ENCODE measurements at places on chromosomes 3 and 15.

GRCh38 chr3:129793319-129793718 lies 100.2 kb downstream of the TMCC1 start:
- no peak for DNase-seq

DNA sequence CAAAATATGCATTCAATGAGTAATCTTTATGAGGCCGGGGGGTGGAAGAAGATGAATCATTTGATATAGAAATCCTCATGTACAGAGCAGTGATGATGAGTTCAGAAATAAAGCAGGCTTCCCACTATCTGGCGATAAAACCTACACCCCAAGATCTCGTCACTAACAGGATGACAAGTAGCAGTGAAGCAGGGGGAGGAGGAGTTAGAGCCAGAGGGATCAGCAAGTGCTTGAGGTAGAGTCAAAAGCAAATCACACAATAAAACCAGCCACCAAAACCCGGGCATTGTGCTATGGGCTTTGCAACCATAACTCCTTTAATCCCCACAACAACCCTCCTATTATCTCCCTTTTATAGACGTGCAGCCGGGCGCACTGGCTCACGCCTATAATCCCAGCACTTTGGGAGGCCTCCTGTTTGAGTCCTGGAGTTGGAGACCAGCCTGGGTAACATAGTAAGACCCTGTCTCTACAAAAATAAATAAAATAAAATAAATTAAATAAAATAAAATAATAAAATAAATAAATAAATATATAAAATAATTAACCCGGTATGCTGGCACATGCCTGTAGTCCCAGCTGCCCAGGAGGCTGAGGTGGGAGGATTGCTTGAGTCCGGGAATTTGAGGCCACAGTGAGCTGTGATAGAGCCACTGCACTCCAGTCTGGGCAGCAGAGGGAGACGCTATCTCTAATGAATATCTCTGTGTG lies 53.0 kb downstream of the STARD5 start:
- DNase-seq: no peak

GRCh38 chr3:148528024-148528423 lies 169.7 kb upstream of the AGTR1 start:
- no peak for DNase-seq

GRCh38 chr3:130834476-130834875 lies 59.4 kb upstream of the ATP2C1 start:
- no peak for DNase-seq

GRCh38 chr3:37387462-37387861 lies 213.1 kb upstream of the LRRFIP2 start:
- no peak for DNase-seq

- no peak for DNase-seq
Measured at GRCh38 chr3:138137861-138138260, 5.7 kb upstream of the A4GNT start.

DNA sequence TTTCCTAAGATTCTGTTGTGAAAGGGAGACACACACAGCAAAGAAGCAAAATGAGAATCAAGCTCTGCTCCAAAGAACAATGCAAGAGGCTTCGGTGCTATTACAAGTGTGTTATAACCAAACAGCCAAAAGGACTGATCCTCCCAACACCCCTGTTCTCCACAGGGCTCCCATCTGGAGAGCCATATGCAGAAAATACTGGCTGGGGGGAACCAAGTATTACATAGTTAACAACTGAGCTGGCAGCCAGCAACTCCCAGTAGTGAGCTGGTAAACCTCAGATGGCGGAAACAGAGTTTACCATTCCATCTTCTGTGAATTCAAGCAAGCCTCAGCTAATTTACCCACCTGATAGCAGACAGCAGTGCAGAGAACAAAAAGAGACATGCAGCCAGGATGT lies 156.4 kb downstream of the NTRK3 start:
- DNase-seq: no peak

DNA sequence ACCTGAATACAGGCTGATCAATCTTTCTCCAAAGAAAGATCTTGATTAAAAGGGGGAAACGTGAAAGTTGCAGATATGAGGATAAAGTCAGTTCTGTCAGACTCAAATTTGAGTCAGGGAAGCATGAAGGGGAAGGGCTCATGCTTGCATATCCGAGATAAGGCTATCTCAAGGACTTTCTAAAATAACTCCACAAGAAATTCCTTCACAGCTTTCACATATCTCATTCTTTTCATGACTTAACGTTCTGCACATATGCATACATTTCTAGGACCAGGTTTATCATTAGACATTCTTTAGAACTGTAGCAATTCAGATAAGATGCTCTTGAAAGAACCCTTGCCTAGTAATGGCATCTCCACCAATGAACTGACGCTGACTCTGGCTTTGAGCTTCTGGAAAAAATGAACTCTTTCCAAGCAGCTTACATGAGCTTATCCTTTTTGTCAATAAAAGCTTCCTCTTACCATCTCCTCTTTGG lies 15.9 kb downstream of the SH3GL3 start:
- no peak for DNase-seq

DNA sequence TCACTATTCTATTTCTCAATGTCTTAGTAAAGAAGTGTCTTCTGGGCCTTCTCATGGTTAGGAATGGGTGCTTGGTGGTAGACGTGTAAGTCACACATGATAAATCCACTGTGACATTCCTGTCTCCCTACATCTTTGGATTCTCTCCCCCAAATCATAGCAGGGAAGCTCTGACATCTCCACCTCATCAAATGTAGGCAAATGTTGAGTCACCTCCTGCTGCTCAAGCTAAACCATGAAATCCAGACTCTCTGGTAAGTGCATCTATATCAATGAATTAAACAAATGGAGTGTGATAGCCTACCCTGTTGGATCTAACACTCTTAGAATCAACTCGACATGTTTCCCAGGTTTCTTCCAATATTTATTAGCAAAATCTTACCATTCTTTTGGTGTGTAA lies 42.8 kb upstream of the RPL35A start:
- DNase-seq: no peak

- no peak for DNase-seq
Measured at GRCh38 chr3:1848935-1849334, 249.7 kb upstream of the CNTN4 start.

DNA sequence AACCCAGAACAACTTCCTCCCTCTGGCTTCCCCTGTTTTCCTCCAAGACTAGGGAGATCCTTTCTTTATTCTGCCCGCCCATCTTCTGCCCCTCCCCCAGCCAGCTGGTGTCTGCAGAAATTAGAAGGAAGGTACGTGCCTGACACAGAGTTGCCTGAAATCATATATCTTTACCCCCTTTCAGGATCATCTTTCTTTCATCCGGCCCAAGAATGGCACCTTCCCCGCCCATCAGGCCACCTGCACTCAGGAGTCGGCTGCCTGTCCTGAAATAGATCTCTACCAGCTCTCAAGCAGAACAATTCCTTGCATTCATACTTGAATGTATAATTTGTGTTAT lies 133.7 kb downstream of the VGLL4 start:
- no peak for DNase-seq

DNA sequence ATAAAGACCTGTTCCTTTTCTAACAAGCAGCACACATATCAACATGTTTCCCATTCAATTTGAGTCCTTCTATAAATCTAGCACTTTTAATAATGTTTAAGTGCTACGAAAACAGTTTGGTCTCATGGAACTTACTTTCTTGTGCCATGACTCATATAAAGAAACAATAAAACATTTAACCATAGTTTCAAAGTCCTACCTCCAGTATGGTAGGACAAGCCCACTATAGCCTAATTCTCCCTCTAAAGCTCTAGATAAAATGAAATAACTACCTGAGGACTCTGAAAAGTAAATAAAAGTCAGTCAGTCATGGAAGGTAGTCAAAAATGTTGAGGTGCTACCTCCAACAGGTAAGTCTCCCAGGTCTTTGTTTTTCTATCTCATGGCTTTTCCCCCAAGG lies 12.0 kb upstream of the PIK3CA start:
- no peak for DNase-seq

DNA sequence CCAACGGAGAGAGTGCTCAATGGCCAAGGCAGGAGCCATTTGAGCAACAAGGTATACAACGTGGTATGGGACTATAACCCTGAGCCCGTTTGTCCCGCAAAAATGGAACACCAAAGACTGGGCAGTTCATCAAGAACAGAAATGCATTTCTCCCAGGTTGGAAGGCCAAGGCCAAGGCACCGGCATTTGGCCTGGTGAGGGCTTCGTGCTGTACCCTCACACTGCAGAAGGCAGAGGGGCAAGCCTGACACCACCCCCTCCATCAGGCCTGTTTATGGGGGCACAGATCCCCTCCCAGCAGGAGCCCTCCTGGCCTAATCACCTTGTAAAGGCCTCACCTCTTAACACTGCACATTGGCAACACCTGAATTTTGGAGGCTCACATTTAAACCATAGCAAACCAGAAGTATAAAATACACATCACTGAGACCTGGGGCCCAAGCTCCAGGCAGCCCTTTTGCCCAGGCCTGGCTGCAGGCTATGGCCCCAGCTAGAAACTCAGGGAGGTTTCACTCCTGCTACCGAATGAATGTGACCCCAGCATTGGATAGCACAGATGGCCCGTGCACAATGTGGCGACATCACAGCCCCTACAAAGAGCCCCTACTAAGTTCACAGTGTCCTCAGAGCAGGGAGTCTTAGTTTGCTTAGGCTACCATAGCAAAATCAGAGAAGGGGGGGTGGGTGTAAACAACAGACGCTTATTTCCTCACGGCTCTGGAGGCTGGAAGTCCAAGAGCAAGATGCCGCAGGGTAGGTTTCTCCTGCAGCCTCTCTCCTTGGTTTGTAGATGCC lies 47.1 kb downstream of the KLF15 start:
- DNase-seq: no peak

DNA sequence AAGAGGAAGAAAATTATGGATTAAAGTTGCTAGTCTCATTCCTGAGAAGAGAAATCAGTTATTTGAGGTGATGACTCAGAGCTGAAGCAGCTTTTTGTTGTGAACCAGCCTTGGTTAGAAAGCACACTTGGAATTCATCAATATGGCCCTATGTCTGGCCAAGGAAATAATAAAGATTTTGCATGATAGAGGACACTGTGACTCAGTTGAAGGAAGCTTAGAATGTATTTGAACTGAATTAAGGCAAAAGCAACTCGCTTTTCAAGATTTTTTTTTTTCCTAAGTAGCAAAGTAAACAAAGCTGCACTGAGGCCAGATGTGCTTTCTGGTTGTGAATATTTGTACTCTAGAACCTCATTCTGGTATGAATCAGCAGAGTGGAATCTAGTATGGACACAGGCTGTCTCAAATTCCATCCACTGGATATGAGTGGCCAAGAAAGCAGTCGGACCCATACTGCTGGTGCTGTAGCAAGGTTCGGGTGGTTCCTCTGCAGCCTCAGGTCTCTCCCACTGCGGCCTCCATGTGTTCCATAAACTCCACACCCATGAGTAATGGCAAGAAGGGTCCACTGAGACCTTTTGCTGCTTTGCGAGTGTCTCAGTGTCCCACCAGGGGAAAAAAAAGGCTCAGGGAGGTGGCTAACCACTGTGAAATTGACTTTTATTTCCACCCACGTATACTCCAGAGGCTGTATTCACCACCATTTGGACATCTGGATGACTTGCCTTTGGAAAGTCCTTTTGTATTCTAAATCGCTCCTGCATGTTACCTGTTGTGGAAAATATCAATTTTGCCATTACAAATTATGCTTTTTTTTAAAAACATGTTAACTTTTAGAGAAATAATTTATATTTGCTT lies 53.1 kb downstream of the TGFBR2 start:
- DNase-seq: no peak

DNA sequence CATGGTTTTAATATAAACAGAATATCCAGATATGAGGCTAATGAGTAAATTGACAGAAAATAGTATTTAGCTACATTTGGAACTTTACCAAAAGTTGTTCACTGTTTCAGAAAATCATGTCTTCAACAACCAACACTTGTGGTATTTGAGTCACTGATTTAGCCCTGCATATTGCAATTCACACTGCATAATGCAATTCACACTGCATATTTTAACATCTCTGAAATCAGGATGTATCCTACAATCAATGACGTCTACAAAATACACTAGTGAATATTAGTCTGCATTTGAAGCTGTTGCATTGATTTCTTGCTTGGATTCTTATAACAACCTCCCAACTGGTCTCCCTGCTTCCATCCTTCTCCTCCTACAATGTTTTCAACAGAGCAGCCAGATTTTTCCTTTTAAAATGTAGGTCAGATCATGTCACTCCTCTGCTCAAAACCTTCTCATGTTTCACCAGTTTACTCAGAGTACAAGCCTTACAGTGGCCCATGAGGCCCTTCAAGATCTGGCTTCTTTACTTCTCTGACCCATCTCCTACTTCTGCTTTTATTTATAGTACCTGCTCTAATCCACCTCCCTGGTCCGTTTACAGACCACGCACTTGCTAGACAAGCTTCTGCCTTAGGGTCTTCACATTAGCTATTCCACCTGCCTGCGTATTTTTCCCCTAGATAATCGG lies 11.4 kb upstream of the RAB11A start:
- no peak for DNase-seq

- DNase-seq: peak; percentile 68
Measured at GRCh38 chr3:189316296-189317019, 144.7 kb downstream of the TPRG1 start.

- no peak for DNase-seq
Measured at GRCh38 chr3:16374047-16374934, 109.3 kb downstream of the OXNAD1 start.

DNA sequence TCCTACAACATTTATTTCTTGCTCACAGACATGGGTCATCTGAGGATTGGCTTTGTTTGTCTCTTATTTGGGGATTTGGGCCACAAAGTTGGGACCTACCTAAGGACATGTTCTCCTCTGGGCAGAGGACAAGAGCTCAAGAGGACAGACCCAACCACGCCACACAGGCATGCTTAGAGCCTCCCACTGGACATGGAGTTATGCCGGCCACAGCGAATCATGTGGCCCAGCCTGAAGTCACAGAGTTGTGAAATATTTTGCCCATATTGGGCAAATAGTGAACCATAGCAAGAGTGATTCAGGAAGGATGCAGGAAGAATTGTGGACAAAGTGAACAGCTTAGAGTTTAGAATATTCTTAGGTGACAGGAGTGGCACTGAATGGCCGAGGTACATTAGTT lies 9.9 kb downstream of the TRAK1 start:
- DNase-seq: no peak

DNA sequence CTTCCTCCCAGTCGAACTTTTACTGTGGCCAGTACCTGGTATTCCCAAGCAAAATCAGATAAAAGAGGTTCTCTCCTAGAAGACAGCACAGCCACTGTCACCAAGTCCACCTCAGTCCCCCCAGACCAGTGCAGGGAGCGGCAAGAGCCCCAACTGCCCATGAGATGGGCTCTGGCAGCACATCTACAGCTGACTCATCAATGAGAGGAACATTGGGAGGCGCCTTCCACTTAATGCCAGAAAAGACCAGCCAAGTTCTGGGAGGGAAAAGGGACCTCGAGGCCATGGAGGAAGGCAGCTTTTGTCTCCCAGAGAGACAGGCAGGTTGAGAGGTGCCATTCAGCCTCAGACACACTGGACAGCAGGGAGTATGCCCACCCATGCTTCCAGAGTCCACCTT lies 28.2 kb downstream of the POC1A start:
- no peak for DNase-seq

DNA sequence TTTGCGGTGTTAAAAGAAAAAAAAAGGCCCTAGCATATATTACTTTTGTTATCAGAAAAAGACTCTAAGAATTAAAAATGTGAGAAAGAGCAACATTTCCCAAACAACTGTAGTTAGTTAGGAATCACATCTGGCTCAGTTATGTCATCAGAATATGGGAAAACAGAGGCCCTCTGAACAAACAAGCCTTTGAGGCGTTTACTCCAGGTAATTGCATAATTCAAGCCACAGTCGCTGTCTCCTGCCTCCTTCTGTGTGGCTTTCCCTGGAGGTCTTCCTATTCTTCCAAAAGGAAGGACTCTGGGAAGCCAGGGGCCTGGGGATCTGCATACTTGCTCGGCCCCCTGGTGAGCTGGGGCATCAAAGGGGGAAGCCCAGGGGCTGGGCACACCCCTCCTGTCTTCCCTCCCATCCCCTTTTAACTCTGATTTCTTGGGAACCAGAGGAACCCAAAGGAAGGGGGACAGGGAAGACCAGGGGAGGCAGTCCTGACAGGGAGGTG lies 3.7 kb upstream of the FAM107A start:
- DNase-seq: no peak

Measured in NCI-H510A (cell line).